RCC 7860 (cell line): ENCODE measurements at places on chromosomes 16 and 17.

DNA sequence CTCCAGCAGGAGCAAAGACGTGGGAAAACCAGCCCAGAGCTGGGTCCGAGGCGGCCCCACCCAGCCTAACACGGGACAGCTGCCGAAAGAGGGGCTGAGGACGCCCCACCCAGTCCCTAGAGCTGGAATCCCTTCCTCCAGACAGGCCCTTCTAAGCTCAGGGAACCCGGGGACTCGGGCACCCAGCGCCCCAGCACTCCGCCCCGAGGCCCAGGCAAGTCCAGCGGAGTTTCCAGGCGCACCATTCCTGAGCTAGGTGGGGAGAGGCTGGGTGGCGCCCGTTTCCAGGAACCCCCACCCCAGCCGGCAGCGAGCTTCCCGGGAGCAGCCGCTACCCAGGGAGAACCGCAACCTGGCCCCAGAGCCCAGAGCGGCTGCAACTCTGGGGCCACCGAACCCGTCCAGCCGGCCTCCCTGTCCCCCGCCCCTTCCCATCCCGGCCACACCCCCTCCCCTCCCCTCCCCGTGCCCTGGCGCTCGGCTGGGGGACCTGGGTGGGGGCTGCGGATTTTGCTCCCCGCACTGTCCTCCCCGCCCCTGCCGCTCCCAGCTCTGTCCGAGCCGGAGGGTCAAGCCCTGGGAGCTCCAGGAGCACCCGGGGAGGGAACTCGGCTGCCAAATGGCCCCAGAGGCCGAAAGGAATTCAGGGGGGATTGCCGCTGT, 536 bp downstream of the TMC6 start:
- no peak for DNase-seq

DNA sequence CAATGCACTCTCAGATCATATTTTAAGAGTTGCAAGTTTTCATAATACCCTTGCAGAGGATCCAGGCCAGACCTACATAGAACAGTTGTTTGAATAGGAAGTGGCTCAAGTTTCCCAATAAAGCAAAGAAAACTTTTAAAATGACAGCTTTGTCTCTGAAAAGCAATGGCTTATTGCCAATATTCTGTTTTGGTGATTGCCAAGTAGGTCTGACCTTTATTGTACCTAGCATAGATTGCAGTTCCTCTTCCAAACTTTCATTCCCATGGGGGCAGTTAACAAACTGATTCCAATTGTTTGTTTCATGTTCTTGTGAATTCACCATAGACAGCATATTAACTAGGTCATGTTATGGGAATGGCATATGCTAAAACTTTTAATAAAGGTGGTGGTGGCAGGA, 664.6 kb upstream of the CA10 start:
- DNase-seq: no peak

DNA sequence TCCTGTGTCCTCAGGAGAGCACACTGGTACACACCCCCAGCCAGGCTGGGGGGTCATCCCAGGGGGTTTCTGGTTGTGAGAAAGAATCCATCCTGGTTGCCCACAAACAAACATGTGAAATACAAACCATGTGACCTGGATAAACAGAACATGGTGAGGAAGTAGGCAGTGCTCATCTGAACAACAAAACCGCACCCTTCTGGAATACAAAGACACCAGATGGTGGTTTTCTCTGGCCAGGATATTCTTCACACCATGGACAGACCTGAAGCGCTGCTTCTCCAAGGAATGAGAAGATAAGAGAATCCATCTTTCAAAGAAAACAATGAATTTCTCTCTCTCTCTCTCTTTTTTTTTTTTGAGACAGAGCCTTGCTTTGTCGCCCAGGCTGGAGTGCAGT, 302.3 kb downstream of the SLC39A11 start:
- DNase-seq: no peak

DNA sequence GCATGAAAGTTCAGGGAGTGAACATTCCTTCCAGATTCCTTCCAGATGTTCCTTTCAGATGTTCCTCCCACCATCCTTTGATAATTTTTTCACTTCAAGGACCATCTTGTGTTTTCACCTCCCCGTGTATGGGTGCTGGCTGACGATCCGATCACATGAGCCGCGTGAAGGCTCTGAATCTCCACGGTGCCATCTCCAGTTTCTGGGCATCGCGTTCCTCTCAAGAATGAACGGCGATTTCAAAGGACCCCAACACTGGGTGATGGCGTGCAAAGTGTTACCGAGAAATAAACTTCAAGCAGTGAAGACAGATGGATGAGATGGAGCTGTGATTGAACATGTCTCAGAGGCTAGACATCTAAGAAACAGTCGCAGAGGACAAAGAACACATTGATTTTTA, 245.3 kb downstream of the GSG1L start:
- no peak for DNase-seq

DNA sequence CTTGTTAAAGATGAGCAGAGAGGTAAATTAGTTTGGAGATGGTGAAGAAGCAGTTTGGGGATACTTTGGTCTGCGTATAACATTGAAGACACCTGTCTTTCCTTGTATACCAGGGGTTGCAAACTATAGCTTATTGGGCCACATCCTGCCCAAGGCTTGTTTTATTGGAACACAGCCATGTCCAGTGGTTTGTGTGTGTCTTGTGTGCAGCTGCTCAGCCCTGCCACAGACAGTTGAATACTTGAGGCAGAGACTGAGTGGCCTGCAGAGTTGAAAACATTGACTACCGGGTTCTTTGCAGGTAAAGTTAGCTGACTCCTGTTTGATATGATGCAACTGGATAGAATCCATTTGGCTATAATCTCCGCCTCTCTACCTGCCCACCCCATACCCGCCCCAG, 224.4 kb downstream of the PRKCA start:
- no peak for DNase-seq

DNA sequence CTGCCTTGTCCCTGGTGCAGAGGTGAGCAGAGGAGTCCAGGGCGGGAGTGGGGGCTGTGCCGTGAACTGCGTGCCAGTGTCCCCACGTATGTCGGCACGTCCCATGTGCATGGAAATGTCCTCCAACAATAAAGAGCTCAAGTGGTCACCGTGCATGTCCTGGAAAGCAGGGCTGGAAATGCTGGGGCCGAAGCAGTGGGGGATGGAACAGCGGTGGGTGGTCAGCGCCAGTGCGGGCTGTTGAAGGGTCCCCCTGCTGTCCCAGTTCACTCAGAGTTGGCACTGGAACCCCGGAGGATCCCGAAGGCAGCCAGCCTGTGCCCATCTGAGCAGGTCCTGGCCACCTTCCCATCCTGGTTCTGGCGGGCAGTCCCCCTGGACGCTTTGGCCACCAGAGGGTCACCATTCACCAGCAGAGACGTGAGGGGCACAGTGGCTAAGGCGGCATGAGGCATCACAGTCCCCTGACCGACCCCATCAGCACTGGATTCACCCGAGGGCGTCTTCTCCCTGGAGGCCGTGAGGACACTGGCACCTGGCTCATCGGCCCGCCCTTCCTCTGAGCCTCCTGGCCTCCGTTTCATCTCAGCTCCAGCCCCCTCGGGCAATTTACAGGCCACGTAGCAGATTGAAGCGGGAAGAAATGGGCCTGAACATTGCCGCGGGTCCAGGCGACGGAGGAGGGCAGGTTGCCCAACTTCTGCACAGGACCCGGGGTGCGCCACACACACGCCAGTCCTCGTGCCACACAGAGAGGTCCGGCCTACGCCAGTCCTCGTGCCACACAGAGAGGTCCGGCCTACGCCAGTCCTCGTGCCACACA, 10.1 kb downstream of the GCGR start:
- no peak for DNase-seq

DNA sequence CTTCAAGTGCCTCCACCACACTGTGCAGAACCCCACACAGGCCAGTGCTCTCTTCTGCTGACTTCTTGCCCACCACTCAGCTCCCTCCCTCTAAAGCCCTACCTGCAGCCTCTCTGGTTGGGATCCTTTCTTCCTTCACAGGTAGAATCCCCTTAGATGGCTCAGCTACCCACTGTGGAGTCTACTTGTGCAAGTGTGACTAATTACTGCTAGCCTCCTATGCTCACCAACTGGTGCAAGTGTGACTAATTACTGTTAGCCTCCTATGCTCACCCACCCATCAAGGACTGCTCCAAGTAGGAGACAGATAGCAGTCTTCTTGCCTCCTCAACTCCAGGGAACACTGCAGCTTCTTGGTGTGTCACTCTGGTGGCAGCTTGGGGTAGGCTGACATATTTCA, 43.6 kb downstream of the TEX14 start:
- DNase-seq: no peak

- DNase-seq: peak; percentile 20
Observed at GRCh38 chr17:63274146-63274545, 172.0 kb downstream of the CYB561 start.

DNA sequence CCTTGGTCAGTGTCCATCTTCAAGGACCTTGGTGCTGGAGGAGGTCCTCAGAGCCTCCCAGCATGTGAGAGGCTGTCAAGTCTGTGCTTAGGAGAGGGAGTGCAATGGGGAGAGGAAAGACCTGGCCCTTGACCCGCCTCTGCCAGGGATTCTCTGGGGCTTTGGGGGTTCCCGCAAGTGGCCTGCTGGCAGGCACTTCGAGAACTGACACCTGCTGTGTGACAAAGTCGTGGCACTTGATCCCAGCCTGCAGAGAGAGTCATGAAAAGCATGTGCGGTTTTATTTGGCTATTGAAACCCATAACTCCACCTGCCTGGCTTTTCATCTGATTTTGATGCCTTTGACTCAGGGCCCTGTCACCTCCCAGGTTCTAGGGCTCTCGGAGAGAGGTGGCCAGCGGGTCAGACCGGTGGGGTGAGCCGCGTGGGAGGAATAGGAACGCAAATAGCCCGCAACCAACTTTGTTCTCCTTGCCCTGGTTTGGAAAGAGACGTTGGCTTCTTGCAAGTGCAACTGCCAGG, 42.8 kb upstream of the GSE1 start:
- DNase-seq: no peak

DNA sequence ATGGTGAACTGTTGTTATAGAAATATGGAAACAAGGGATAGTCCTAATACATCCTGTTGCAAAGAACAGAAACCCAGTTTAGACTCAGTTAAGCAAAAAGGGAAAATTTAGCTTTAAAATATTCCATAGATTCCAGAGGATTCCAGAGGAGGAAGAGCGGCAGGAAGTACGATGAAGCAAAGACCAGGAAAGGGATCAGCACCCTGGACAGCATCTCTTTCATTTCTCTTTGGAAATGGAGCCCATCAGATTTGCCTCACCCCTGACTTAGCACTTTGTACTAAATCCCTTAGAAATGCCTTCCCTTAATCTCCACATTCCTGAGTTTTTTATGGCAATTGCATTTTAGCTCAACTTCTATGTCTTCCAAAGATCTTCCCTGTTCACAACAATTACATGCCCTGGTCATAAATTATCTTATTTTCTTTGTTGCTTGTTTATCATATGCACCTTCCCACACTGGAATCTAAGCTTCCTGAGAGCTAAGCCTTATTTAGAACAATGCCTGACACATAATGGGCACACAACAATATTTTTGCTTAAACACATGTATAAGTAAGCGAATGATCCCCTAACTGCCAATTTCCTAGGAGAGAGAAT, 150.0 kb upstream of the RBFOX1 start:
- no peak for DNase-seq

DNA sequence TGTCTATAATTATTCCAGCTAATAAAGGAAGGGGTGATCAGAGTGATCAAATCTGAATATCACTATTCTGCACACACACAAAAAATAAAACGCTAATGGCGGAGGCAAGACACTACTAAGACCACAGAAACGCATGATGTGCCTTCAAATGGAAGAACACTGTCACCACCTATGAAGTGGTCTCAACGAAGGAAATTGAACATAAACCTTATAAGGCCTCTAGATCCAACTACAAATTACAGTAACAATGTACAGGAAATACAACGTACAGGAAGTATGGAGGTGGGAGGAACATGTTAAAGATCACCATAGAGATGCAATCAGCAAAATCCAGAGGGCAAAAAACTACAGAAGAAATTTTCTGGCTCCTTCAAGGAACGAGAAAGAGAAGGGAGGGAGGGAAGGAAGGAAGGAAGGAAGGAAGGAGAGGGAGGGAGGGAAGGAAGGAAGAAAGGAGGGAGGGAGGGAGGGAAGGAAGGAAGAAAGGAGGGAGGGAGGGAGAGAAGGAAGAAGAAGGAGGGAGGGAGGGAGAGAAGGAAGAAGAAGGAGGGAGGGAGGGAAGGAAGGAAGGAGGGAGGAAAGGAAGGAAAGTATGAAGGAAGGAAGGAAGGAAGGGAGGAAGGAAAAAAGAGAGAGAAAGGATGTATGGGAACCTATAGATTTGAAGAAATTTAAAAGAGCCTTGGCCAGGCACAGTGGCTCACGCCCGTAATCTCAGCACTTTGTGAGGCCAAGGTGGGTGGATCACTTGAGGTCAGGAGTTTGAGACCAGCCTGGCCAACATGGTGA, 3.1 kb upstream of the SGCA start:
- DNase-seq: no peak

DNA sequence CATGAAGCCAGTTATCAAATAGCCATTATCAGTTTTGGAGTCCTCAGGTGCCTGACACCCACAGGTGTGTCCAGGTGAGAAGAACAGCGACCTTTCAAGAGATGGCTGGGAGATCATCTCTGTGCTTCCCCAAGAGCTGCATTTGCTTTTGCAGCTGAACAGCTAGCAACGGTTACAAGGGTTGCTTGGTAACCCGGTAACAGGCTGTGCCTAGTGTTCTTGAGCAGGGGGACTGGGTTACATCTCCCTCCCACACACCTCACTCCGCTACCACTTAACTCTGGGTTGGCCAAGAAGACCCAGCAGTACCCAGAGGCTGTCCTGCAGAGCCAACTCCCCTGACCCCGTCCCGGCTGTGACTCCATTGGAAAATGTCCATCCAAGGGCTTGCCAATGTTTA, 147.0 kb downstream of the SLC39A11 start:
- no peak for DNase-seq

GRCh38 chr17:76254275-76254674, 10.9 kb upstream of the UBALD2 start:
- DNase-seq: no peak

- DNase-seq: no peak
Observed at GRCh38 chr17:68559316-68559715, 41.9 kb downstream of the FAM20A start.

DNA sequence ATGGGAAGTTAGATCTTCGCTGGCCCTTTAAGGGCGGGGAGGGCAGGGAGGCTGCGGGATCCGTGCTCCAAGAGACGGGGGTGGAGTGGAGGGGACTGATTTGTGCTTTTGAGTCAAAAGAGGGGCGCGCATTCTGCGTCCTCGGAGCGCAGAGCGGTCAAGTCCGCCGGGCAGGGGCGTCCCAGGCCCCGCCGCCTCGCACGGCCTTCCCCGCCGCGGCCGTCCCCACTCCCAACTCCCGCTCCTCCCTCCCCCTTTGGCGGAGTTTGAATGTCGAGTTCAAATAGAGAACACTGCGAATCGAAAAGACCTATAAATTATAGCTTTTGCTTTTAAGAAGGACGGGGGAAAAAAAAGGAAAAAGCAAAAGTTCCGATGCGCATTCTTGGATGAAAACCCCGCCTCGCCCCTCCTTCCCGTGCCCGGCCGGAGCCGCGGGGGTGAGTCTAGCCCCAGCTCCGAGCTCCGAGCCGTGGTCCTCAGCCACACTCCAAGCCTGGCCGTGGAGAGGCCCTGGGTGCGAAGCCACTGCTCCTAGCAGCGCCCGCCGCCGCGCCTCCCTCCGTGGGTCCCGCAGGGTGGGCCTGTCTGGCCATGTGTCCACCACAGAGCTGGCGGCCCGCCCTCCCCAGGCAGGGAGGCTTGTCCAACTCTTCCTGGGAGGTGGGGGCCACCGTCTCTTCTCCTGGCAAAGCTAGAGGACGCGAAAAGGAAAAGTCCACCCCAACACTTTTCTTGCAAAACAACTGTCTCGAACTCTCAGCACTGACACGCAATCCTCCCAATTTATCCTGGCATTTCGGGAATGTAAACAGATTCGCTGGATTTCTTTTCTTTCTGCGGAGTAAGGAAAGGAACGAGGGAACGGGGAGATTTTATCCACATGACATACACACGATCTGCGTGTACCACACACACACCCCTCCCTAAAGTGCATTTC, 3.6 kb downstream of the CBX8 start:
- DNase-seq: no peak
